ACHN (cell line): ENCODE measurements at places on chromosomes 2 and 18.

- peak; percentile 30 for DNase-seq
These were observed 15.5 kb downstream of the REG3G start for GRCh38 chr2:79041032-79041448.

- no peak for DNase-seq
These were observed 647.8 kb upstream of the SLC39A10 start for GRCh38 chr2:195009202-195009601.

DNA sequence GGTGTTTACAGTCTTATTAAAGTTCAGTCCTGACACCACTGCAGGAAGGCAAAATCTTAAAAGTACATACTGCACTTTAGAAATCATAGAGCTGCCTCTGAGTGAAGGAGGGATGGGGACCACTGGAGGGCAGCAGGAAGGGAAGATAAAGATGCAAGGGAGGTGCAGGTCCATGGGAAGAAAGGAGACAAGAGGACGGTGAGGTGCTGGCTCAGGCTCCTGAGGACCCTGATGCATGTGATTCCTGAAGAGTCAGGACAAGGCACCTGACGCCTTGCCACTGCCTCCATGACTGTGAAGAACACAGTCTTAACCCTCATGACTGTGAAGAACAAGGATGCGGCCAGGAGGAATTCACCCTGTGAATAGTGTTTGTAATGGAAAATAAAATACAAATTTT is 116.2 kb upstream of the NPAS2 start:
- no peak for DNase-seq

DNA sequence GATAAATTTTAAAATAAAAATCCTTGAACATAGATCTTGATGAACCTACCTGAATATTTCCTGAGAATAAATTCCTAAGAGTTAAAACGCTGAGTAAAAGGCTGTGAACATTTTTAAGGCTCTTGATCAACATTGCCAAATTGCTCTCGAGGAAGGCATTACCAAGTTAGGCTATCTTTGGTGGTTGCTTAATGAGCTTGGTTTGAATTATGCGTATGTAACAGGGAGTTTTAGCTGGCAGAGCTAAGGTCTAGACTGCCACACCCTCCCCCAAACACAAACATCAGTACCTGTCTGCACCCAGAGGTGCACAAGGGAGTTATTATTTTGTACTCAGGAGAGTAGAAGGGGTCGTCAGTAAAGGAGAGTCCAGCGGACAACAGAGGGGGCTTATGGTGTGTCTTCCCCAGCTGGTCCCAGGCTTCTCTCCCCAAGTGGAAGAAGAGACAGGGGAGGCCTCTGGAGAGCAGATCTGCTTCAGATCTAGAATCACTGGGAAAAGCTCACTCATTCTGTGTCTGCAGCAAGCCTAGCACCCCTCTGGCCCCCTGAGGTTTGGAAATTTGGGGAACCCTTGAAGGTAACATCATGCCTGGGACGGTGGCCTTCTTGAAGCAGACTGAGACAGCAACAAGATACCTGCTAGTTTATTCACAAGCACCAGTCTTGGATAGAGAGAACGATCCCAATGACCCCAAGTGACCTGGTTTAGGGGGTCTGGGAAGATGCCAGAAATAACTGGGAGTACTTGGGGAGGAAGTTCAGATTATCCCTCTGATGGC is 197.2 kb upstream of the ID2 start:
- DNase-seq = no peak

- DNase-seq = peak; percentile 16
These were observed 15.8 kb downstream of the SLC8A1 start for GRCh38 chr2:40436093-40436475.

DNA sequence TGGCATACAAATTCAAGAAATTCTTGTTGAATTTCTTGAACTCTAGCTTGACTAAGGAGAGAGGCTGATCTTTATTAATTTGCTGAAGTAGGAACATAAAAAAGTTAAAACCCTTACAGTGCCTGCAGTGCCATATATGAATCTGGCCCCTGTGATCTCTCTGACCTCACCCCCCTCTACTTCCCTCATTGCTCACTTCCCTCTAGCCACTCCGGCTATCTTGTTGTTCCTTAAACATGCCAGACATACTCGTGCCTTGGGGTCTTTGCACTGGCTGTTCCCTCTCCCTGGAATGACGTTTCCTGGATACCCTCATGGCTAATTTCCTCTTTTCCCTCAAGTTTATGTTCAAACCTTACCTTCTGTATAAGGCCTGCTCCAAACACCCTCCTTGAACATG is 246.3 kb upstream of the SIX2 start:
- DNase-seq = no peak

- DNase-seq = no peak
These were observed 1383.8 kb upstream of the ACVR2A start for GRCh38 chr2:146461068-146461467.

DNA sequence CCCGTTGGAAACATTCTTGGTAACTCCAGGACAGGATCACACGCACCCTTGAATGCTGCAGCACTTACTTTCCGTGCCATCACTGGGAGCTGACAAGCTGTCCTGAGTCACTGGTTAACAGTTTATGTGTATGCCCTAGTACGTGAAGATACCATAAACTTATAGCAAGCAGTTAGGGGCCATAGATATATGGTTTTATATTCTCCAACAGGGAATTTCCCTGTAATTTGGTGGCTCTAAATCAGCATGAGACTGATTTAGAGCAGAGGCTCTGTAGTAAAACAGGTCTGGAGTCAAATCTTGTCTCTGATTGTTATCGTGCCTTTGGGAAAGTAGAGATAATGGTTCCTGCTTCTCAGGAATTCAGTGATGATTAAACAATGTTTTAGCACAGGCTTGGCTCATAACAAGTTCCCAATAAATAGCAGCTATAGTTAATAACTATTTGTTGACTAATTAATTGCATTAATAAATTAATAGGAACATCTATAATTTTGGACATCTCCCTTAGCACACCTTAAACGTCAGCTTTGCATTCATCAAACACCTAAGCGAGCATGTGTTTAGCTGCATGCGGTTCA is 215.2 kb downstream of the VAPA start:
- DNase-seq = no peak

DNA sequence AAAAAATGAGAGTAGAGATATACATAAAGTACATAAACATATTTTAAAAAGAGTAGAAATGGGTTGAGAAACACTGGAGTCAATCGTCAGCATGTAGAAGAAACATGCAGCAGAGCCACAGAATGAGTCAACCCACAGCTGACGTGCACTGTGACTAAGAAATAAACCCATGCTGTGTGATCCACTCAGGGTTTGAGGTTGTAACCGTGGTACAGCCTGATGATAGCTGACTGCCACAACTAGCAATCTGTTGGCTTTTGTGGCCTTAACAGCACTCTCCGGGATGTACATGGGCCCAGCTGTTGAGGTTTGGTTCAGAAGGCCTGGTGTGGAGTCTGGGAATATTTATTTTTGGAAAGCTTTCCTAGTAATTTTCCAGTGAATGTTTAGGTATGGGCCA is 554.4 kb upstream of the MEX3C start:
- no peak for DNase-seq

DNA sequence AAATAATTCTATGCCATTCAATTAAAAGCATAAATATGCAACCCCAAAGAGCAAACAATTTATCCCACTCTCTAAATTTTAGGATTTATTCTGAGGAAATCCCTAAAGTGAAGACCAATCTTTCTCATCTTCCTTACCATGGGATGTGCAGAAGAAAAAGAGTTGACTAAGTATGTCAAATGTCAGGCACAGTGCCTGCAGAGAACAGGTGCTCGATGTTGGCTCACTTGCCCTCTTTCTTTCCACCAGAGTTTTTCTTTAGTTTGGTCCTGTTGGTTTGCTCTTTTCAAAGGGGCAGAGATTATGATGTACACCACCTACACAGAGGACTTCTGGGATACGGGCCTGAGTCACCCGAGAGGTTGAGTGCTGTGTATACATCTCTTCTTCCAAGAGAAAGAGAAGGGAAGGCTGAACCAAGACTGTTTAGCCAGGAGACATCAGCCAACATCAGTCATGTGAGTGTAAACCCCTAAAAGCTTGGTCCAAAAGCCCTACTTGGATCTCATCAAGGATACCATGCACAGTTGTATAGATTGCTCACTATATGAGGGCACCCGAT is 51.7 kb downstream of the SUMO1 start:
- DNase-seq = no peak

- DNase-seq = no peak
These were observed 21.5 kb downstream of the IL1RN start for GRCh38 chr2:113148606-113149552.

DNA sequence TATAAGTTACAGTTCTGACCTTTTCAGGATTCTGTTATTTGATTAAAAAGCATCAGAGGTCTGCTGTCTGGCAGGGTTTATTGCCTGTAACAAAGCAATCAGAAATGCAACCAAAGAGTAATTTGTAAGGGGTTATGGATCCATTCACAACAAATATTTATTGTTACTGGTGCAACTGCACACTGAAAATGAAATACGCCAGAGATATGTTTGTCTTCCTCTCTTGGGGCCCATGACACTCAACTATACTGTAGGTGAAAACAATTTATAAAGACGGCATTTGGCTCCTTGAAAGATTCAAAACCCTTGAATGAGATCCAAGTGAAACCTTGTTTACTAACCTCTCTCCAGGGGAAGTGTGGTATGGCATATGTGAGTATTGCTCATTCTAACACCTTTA is 452.2 kb downstream of the MBD2 start:
- DNase-seq = no peak

- no peak for DNase-seq
These were observed 1627.6 kb upstream of the ZEB2 start for GRCh38 chr2:146147448-146148012.

- DNase-seq = no peak
These were observed 154.1 kb upstream of the BOD1L2 start for GRCh38 chr18:56992777-56993176.

GRCh38 chr2:120635146-120635545 is 100.5 kb upstream of the GLI2 start:
- DNase-seq = no peak

GRCh38 chr2:15782009-15782751 is 158.2 kb upstream of the MYCN start:
- peak; percentile 37 for DNase-seq

GRCh38 chr2:105307146-105307545 is 22.4 kb downstream of the TGFBRAP1 start:
- DNase-seq = no peak

DNA sequence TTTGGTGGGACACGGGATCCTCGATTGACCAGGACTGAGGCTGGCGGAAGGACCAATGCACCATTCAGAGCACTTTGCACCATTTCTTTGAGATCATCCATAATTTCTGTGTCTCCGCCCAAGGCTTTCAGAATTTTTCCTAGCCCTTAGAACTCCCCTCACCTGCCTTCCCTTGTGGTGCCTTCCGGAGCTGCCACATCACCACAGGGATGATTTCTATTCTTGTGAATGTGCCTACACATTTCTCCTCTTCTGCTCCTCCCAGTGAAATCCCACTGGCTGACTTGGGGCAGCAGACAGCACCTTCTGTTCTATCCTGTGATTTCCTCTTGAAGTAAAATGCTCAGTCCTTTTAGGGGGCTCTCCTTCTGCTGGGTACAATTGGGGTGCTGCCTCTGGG is 11.2 kb downstream of the ACOXL start:
- no peak for DNase-seq

GRCh38 chr2:175766880-175767279 is 235.2 kb downstream of the LNPK start:
- DNase-seq = no peak

- peak; percentile 59 for DNase-seq
These were observed 24.7 kb downstream of the COPS7B start for GRCh38 chr2:231810905-231811304.

DNA sequence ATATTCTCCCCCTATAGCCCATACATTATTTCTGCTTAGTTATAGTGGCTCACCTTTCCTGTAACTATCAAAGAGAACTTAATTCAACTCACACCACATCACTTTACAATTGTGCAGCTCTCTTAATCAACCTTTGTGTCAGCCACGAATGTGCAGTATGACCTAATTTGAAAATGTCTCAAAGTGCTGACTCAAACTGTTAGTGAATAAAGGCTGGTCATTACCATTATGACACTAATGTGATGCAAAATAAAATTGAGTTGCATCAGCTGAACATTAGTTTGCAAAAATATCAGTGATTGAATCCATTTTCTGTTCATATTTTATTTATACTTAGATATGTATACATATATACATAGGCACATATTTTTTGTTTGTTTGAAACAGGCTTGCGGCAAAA is 251.8 kb downstream of the MEIS1 start:
- no peak for DNase-seq

DNA sequence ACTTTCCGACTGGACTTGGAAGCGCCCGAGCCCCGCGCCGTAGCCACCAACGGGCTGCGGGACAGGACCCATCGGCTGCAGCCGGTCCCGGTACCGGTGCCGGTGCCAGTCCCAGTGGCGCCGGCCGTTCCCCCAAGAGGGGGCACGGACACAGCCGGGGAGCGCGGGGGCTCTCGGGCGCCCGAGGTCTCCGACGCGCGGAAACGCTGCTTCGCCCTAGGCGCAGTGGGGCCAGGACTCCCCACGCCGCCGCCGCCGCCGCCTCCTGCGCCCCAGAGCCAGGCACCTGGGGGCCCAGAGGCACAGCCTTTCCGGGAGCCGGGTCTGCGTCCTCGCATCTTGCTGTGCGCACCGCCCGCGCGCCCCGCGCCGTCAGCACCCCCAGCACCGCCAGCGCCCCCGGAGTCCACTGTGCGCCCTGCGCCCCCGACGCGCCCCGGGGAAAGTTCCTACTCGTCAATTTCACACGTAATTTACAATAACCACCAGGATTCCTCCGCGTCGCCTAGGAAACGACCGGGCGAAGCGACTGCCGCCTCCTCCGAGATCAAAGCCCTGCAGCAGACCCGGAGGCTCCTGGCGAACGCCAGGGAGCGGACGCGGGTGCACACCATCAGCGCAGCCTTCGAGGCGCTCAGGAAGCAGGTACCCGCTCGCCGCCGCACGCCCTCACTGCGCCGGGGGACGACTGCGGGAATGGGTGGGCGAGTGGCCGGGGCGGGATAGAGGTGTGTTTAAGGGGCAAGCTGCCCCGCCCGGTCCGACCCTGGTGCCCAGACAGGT is 713 bp downstream of the ATOH8 start:
- no peak for DNase-seq

DNA sequence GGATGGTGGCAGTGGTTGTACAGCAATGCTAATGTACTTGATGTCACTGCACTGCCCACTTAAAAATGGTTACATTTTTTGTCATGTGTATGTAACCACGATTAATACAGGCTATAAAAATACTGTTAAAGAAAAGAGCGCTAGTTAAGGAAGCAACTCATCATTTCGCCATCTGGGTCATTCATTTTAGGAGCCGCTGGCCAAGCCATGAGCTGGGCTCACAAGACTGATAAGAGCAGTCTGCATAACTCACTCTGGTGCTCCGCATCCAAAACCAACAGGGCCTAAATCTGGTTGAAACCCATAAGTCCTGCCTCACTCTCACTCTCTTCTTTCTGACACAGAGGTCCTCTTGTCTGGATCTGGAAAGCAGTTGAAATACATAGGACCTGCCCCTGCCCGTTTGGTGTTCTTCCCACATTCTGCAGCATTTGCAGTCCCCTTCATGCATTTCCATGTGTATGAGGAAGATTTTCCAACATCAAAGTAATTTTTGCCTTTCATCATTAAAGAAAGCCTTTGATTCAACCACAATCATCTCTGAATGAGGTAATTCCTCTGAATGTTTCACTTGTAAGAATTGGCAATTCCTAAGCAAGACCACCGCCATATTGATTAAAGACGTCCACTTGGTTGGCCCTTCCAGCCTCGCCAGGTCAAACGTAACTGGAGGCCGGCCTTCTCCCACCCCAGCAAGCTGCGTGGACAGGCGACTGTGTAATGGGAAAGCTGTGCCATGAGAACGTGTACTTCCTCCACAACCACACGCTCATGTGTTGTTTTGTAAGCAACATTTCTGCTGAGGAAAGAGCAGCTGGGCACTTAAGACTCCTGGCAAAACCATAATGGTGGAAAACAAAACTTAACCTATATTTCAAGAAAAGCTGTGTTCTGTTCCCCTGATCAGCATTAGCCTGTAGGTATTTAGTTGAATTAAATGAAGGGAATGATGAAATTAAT is 112.2 kb downstream of the VAPA start:
- DNase-seq = no peak
